ENCODE measurements at places on chromosomes 5 and 9. TPM values are rescaled to one million over a fixed set of nuclear protein-coding genes. Genes with fewer than 3 reads are reported as not detected.

Gene PCDHGC5
- 6.1 TPM for total RNA-seq

Gene REXO4
- total RNA-seq: 12.2 TPM

Gene ZNF346
- total RNA-seq: 9.1 TPM

Gene LTC4S
- 12.8 TPM for total RNA-seq

Gene HK3
- 4.3 TPM for total RNA-seq

Gene GABRG2
- total RNA-seq: not detected

Gene ATG12
- 22.5 TPM for total RNA-seq

Gene DBH
- total RNA-seq: not detected

Gene LIX1
- not detected for total RNA-seq

Gene PCSK1
- total RNA-seq: 0.27 TPM

Gene CTNND2
- 41.3 TPM for total RNA-seq

Gene GNA14
- total RNA-seq: 2.7 TPM

Gene BBLN
- 65.7 TPM for total RNA-seq

Gene PDGFRB
- total RNA-seq: 54.6 TPM

Gene CD274
- 17.9 TPM for total RNA-seq

Gene CD14
- total RNA-seq: 29.6 TPM

Gene SPARC
- 539 TPM for total RNA-seq

Gene TEX48
- total RNA-seq: not detected

Gene TLR4
- 7.5 TPM for total RNA-seq

Gene SYNPO
- total RNA-seq: 829 TPM

All from cardiac septum (tissue), 1 donor.